ENCODE measurements at places on chromosomes 3 and 15.

DNA sequence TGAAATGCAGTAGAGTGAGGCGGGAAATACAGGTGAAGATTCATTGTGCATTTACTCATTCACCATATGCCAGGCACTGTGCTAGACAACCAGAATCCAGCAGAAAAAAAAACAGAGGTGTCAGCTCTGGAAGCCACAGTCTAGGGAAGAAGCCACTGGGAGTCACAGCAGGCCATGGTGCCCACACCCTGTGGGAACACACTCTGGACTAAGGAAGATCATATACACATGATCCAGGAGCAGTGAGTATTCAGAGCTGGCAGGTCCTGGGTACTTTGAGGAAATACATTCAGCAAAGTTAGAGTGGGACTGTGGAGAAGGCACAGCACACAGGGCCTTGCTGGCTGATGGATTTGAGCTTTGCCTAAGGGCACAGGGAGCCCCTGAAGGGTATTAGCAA is 14.8 kb downstream of the FAM240A start:
- DNase-seq = no peak

DNA sequence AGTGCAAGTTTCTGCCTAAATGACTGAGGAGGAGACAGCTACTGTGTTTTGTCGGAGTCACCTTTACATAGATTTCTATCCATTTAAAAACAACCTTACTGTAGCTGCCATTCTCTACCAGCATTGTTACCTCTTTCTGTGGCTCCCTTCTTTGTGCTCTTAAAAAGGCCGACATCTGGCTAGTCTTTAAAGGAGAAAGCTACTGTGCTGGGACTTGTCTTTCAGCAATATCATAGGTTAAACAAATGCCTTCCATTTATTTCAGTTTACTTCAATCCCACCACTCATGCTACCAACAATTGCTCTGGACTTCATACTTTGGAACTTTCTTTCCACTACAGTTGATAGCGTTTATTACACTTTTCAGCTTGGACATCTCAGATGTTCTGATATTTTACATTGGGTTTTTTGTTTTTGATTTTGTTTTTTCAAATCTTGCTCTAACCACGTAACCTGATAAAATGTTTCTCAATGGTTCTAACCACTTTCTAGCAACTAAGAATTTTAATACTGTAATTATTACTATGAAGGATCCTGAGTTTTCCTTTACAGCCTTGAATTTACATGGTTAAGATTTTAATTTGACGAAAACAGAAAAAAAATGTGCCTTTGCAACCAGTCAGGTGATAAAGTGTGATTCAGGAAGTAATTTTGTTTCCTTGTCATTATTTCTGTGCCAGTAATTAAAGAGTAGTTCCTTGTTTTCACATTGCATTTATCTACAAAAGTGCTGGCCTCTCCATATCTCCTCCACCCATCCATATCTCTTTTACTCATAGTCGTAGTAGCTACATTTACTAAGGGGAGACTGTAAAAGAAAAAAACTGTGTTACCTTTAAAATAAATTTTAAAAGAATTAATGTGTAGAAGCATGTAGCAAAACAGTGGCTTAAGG is 1.3 kb upstream of the CBLB start:
- DNase-seq = no peak

- no peak for DNase-seq
These were observed 101.4 kb downstream of the TNIK start for GRCh38 chr3:171358881-171359198.

DNA sequence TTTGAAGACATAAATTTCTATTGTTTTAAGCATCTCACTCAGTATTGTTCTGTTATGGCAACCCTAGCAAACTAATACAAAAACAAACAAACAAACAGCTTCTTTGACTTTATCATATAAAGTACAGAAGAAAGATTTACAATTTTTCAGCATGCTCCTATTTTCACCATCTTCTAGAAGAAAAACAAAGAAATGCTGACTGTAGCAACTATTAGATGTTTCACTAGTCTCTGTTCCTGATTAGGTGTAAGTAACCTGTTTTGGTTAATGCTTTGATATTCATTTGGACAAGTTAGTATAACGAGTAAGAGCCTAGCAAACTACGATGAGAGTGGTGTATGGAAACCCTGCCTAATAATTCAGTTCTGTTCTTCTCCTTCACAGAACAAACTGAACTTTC is 478.5 kb downstream of the NAALADL2 start:
- DNase-seq = no peak

GRCh38 chr15:35159170-35159569 is 74.1 kb upstream of the NANOGP8 start:
- no peak for DNase-seq

DNA sequence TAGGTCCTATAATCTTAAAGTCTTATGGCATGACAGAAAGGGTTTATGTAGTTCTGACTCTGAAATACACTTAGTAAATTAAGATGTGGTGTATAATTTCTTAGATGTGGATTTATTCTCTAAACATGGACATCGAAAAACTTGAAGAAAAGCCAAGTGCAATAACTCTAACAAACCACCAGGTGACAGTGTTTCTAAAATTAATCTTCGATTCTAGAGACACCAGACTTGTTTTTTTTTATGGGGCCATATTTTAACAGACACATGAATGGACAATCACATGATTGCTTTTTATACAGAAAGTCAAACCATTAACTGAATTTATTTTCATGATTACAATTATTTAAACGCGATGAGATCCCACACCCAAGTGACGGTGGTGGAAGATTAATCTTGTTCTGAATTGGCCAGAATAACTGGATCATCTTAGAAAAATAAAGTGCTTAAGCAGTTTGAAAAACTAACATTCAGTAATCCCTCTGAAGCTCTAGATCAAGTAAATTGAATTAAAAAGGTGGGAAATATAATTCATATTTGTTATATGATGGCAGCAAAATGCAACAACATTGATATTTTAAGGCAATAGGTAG is 305.1 kb downstream of the LSAMP start:
- DNase-seq = peak; percentile 6

- no peak for DNase-seq
These were observed 140.5 kb upstream of the CADPS start for GRCh38 chr3:63015614-63016309.

GRCh38 chr15:57297163-57297593 is 79.1 kb upstream of the CGNL1 start:
- DNase-seq = no peak

DNA sequence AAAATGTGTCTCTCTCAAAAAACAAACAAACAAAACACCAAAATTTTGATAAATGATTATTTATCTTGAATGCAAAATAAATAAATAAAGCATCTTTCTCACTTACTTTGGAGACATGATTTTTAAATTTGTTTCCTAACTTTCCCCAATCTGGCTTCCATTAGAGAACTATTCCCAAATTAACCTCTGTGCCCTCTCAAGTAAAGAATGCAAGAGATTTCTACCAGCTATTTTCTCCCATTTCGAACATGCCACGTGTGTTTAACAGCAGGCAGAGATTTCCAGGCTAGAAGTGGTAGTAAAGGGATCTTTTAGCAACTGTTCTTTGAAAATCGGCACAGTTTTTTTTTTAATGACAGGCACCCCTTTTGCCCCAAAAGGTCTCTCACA is 269.1 kb downstream of the SHQ1 start:
- DNase-seq = no peak

- peak; percentile 37 for DNase-seq
These were observed 333.1 kb upstream of the KCNMB2 start for GRCh38 chr3:178203165-178203564.

GRCh38 chr15:76904461-76905012 is 603 bp downstream of the SCAPER start:
- no peak for DNase-seq

- no peak for DNase-seq
These were observed 13.3 kb upstream of the HHLA2 start for GRCh38 chr3:108283006-108283405.

DNA sequence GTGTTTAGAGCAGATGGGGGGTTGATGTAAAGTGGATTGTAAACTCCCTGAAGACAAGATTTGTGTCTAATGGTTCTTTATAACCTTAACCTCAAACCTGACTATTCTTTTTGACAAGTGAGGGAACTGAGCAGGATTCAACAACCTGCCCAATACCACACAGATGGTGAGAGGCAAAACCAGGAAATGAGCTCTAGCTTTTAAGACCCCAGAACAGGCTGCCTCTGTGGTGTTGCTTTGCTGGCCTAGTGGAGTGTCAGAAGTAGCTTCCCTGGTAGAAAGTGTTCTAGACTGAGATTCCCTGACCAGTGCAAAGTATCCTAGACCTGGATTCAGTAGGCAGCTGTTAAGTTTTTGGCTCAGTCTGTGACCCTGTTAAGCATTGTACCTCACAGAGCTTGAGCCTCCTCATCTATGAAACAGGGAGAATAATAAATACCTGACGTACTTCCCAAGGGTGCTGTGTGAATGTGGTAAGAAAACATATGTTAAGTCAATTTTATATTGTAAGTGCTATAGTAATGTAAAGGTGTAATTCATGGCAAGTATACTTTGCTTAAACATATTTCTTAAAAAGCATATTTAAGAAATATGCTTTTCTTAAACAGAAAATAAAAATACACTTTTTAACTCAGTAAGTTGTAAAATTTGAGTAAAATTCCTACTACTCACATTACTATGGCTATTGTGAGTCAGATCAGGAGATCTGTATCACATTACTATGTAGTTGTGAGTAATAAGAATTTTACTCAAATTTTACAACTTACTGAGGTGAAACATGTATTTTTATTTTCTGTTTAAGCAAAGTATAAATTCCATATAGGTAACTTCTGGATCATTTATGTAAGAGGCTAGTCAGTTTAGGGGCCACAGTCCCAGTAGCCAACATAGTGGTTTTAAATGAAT is 8.8 kb downstream of the GPR87 start:
- DNase-seq = peak; percentile 40

DNA sequence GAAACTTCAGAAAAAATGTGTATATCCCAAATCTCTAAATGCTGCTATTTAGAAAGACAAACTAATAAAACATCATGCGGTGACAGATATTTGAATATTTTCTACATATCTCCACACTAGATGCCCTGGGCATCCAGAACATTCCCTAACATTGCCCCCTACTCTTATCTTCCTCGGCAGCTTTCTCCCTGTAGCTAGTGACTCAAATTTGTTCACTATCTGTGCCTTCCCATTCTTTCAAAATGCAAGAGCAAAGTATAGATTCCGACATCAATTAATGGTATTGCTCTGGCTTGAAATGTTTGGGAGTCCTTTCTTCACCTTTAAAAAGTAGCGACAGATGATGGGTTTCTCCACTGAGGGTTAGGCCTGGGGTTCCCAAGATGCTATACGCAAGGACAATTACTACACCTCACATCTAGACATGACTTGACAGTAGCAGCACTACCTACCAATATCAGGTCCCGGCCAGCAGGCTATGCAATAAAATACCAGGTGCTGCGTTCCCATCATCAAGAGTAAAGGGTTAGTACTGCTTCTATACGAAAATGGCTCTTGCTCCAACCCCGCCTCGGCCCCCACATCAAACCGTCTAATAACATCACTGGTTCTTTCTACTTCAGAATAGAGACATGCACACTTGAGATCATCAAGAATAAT is 631 bp downstream of the UBR1 start:
- DNase-seq = no peak

DNA sequence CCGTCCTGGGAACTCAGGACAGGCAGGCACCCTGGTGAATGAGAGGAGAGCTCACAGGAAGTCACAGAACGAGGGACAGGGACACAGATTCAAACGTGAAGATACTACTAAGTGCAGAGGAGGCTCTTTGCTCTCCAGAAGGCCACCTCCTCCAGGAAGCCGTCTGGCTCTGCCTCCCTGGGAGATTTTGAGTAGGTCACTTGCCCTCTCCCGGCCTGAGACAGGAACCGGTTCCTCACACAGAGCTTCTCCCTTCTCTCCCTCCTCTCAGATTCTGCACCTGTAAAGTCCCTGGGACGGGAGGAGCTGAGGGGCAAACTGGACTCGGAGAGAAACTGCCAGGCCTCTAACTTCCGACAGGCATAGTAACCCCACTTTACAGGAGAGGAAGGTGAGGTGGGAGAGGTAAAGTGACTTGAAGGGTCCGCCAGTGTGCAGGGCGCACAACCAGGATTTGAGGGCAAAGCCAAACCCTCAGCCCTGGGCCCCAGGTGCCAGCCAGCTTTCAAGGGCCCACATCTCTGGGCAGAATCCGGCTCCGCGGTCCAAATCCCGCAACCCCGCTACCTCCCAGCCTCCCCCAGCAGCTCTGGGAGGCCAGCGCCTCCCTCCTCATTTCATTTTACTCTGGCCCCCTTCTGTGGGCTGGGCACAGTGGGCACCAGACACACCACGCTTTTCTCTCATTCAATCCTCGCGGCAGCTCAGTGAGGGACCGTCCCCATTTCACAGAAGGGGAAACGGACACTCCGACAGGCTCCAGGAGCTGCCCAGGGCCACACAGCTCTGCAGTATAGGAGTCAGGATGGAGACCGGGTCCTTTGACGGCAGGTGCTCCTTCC is 150.2 kb downstream of the SMAD6 start:
- DNase-seq = no peak

DNA sequence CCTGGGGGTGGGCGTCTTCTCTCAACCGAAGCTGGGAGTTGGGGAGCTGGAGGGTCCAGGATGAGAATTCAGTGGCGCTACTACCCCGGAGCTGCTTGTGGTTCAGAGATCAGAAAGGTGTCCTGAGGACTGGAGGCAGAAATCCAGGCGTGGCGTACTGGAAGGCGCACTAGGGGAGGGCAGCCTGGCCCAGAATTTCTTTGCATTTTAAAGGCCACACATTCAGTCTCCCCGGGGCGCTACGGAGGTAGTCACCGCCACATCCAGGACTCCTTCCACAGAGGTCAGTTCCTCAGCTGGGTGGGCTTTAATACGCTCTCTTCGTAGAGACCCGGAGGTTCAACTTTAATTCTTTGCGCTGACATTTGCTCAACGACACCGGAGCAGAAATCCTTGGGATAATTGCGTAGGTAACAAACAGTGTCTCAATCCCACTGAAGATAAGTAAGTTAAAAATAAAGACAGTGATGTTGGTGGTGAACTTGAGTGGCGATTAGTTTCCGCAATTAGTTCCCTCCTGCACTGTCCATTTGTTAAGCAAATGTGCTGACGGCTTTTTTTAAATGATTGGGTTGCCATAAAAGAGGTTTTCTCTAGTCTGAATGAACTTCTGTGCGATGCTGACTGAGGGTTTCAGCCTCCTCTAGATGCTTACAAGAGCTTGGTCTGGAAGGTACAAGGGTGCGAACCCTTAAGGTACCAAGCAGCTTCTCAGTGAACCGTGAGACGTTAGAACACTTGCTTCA is 535 bp downstream of the MCTP2 start:
- DNase-seq = no peak

GRCh38 chr3:120196333-120196732 is 88.7 kb downstream of the GPR156 start:
- no peak for DNase-seq

- DNase-seq = peak; percentile 76
These were observed 341.3 kb upstream of the THBS1 start for GRCh38 chr15:39239562-39239961.

GRCh38 chr3:4532535-4533112 is 39.5 kb downstream of the ITPR1 start:
- DNase-seq = no peak

GRCh38 chr15:87752250-87752951 is 504.1 kb downstream of the NTRK3 start:
- DNase-seq = peak; percentile 80

All from HFFc6 (cell line).